BJ (cell line): ENCODE measurements at places on chromosomes 16 and 17.

- DNase-seq = no peak
Observed at GRCh38 chr16:57007050-57007449, 17.7 kb downstream of the NLRC5 start.

DNA sequence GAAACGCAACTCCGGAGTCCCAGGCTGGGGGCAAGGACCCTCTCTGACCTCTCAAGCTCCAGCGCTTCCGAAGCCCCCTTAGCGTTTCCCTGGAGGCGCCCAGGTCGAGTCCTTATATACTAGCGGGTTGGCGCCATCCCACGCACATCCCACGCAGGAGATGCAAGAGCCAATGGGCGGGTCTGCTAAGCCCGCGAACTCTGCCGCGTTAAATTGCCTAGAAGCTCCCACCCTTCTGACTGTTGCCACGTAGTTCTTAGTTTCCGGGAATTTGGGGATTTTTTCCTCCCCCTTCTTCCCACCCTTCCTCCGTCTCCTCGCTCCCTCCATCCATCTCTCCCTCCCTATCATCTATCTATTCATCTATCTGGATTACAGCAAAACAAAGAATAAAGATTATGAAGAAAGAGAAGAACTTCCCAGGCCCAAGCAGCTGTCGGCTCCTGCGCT, at the start of gene SLFN11:
TSS of gene SLFN11 (minus strand) at position 88 of the 450 bp plus-strand sequence. CDS start 9,814 bp downstream, outside the sequence.
- peak; percentile 67 for DNase-seq

GRCh38 chr16:57316390-57317017, 32.0 kb upstream of the PLLP start:
- DNase-seq = peak; percentile 59

GRCh38 chr17:68820825-68821481, 134.2 kb downstream of the ABCA8 start:
- DNase-seq = no peak

GRCh38 chr17:81380666-81381518, 14.4 kb upstream of the BAHCC1 start:
- DNase-seq = no peak

DNA sequence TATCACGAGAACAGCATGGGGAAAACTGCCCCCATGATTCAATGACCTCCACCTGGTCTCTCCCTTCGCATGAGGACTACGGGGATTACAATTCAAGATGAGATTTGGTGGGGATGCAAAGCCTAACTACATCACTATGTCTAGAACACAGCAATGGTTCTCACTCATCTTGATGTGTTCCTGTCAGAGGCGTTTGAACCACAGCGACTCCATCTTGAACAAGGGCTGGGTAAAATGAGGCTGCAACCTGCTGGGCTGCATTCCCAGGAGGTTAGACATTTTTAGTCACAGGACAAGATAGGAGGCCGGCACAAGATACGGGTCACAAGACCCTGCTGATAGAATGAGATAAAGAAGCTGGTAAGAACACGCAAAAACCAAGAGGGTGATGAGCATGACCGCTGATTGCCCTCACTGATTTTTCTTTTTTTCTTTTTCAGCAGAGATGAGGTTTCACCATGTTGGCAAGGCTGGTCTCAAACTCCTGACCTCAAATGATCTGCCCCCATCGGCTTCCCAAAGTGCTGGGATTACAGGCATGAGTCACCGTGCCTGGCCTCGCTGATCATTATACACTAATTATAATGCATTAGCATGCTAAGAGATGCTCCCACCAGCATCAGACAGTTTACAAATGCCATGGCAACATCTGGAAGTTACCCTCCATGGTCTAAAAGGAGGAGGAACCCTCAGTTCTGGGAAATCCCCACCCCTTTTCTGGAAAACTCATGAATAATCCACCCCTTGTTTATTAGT, 3.0 kb upstream of the PPY start:
- no peak for DNase-seq

DNA sequence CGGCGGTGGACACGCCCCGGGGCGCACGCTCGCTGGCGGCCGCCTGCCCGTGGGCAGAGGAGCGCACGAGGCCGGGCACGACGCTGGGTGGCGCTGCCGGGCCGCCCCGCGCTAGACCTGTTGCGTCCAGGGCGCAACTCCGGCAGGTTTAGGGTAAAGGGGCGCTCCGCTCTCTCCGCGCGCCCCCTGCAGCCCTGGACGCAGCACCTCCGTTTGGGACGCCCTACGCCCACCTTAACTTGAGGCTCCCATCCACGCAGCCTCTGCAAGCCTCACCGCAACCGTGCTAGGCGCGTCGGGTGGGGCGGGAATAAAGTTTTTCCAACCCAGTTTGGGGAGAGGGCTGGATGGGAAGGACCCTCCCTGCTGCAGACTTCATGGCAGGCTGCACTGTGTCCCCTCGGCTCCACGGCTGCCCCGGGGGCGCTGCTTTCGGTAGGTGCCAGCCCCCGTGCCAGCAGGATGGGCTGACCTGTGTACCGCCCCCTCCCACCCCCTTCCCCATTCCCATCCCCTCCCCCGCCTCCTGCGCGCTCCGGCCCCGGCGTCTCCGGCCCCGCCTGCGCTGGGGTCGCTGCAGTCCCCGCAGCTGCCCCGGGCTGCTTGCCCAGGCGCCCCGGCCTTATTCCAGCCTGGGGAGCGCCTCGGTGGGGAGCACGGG, at the start of gene SYT17:
TSS of gene SYT17 (plus strand) at position 531 of the 661 bp plus-strand sequence. CDS start 407 bp downstream, outside the sequence.
- DNase-seq = no peak

DNA sequence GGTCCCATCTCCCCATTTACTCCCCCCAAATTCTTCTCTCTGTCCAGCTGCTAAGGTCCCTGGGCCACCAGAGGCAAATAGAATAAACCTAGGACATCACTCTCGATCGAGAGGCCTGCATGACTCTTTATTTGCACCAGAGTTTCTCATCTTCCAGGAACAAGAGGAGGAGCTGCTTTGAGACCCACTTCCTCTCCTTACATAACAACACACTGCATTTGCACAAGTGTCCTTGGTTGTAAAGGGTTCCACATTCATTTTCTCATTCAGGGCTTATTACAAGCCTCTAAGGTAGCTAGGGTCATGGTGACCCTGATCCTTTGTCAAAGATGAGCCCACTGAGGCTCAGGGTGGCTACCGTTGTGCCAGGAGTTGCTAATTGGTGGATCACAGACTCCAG, 38.1 kb upstream of the RHOT1 start:
- DNase-seq = no peak

GRCh38 chr16:30184891-30185682, 1.7 kb downstream of the CORO1A start:
- DNase-seq = no peak

GRCh38 chr17:323721-324571, 28.7 kb downstream of the RPH3AL start:
- DNase-seq = no peak

DNA sequence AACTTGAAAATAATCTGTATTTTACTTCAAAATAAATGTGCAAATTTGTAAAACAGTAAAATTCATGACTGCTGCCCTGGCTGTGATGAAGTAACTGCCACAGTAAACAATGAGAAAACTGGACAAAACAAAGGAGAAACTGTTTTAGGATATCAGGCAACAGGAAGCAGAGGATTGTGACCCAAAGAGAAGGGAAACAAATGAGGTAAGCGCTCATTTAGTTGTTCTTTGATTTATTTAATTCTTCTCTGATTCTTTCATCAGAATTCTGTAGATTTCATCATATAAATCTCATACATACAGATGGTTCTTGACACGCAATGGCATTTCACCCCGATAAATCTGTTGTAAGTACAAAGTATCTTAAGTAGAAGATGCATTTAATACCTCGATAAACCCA, 198.1 kb upstream of the AXIN2 start:
- no peak for DNase-seq

DNA sequence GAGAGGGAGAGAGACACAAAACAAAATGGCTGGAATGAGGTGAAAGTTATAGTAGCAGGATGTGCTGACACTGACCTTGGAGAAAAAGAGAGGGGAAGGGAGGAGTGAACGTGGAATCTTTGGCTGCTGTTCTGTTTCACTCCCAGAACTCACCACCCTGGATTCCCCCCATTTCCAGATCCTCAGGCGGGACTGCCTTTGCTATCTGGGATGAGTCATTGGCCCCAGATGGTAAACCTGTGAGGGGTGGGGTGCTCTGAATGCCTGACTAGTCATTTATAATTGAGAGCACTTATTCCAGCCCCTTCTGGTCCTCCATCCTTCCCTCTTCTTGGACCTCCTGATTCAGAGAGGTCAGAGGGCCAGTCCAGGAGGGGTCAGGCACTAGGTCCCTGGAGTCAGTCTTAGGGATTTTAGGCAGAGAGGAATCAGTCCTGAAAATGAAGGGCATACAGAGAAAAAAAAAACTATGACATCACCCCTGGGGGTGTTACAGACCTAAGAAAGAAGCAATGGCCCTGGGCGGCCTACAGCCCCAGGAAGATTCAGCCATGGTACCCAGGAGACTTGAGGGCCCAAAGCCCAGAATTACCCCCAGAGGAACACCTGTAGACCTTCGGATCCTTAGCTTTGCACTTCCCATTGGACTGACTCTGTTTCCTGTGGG, 2.2 kb upstream of the ZG16 start:
- DNase-seq = no peak

DNA sequence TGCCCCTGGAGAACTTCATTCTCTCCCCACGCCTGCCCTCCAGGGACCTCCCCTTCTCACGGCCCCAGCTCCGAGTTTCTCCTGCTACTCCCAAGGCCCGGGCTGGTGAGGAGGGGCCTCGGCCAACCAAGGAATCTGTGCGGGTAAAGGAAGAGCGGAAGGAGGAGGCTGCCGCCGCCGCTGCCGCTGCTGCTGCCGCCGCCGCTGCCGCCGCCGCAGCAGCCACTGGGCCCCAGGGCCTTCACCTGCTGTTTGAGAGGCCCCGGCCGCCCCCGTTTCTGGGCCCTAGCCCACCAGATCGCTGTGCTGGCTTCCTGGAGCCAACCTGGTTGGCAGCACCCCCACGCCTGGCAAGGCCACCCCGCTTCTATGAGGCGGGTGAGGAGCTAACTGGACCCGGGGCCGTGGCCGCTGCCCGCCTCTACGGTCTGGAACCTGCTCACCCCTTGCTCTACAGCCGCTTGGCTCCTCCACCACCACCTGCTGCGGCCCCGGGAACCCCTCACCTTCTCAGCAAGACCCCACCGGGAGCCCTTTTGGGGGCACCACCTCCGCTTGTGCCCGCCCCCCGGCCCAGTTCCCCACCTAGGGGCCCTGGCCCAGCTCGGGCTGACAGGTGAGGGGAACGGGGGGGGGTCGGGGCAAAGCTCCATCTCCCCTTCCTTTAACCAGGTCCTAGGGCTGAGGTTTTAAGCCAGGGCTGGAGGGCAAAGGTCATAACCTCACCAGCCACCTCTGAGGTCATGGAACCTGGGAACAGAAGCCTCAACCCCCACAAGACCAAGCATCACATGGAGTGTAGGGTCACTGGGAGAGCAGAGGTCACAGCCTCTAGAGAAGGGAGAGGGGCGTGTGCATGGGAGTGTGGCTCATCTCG, 11.0 kb downstream of the FBRS start:
- DNase-seq = no peak

- no peak for DNase-seq
Observed at GRCh38 chr16:83158320-83158957, 531.7 kb downstream of the CDH13 start.

DNA sequence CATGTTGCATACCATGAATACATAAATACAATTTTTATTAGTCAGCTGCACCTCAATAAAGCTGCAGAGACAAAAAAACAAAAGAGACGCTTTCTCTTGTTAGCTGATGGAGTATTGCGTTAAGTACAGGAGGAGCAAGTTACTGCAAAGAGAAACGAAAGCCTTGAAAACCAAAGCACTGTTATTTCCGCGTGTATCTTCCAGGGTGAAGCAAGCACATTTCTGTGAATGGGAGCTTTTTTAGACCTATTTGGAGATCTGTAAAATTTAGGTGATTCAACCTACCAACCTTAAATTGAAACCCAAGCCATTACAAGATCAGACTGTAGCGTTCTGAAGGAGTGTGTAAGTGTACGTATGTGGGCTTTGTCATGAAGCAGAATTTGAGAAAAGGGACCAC, 390.4 kb downstream of the SOX9 start:
- DNase-seq = no peak

DNA sequence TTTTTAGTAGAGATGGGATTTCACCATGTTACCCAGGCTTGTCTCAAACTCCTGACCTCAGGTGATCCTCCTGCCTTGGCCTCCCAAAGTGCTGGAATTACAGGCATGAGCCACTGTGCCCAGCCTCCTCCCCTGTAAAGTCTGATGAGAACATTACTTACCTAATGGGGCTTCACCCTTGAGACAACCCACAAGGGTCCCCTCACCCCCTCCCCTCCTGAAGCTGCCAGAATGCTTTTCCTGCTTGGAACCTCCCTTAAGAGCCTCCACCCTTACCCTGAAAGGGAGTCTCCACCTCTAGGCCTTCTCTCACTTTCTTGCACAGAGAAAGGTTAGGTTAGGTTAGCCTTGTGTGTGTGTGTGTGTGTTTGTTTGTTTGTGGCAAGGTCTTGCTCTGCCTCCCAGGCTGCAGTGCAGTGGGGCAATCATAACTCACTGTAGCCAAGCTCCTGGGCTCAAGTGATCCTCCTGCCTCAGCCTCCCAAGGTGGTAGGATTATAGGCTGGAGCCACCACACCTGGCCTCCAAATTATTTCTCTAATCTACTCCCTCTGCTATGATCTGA, 8.9 kb downstream of the SLC5A11 start:
- no peak for DNase-seq

- DNase-seq = no peak
Observed at GRCh38 chr17:27996202-27997043, 46.1 kb upstream of the NLK start.

GRCh38 chr16:53836680-53837079, 132.7 kb downstream of the FTO start:
- no peak for DNase-seq

GRCh38 chr17:80319999-80320344, 59.3 kb downstream of the RNF213 start:
- no peak for DNase-seq

DNA sequence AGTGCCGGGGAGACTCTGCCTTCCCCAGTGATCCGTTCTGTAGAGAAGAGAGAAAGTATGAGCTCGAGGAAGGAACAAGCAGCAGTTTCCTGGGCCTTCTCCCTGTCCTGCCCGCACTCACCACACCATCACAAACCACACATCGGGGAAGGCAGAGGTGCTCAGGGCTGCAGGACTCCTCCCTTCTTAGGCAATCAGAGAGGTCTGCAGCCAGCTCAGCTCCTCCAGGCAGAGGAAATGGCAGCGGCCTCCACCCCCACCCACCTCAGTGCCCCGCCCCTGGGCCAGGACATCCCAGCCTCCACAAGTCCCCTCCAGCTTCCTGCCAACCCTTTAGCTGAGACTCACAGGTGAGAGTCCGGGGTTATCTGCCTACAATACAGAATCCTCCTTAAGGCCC, 2.0 kb downstream of the ZNF319 start:
- DNase-seq = no peak

GRCh38 chr16:29156511-29156910, 171.7 kb downstream of the LAT start:
- DNase-seq = no peak

DNA sequence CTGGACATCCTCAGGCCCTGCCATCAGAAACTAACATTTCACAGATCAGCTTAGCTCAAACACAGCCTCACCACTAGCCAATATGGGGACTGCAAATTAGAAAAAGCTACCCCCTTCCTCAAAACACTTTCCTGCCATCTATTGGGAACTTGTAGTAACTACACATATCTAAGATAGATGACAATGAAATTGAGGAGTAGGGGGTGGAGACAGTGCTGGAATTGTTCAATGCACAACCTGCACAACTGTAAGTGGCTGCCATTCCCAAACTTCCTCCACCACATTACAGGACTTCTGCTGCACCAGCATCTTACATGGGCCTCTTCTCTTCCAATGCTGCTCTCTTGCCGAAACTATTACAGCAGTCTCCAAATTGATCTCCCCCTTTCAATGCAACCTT, 21.9 kb downstream of the AIPL1 start:
- no peak for DNase-seq
